ENCODE measurements at places on chromosomes 5 and 9. TPM values are rescaled to one million over a fixed set of nuclear protein-coding genes. Genes with fewer than 3 reads are reported as not detected.
A peak's percentile ranks its signal among the peaks of the same experiment; 100 is the strongest.

- no peak overlapping the region for H3K27ac ChIP-seq
- no peaks in the 10 kb centered on the region for H3K36me3 ChIP-seq
- H3K4me1 ChIP-seq = no peaks in the 10 kb centered on the region
- H3K4me3 ChIP-seq = no peak overlapping the region
- DNase-seq = no peak
Observed at GRCh38 chr9:115306865-115307264, 188.9 kb upstream of the TNC start.

MLANA gene
- not detected for total RNA-seq

- peaks cover 2% of the 10 kb centered on the region for H3K27me3 ChIP-seq
- H3K27ac ChIP-seq = no peak overlapping the region
- H3K4me3 ChIP-seq = no peak overlapping the region
- H3K36me3 ChIP-seq = no peaks in the 10 kb centered on the region
- no peak for DNase-seq
Observed at GRCh38 chr9:105066275-105066865, 138.4 kb upstream of the ABCA1 start.

DNA sequence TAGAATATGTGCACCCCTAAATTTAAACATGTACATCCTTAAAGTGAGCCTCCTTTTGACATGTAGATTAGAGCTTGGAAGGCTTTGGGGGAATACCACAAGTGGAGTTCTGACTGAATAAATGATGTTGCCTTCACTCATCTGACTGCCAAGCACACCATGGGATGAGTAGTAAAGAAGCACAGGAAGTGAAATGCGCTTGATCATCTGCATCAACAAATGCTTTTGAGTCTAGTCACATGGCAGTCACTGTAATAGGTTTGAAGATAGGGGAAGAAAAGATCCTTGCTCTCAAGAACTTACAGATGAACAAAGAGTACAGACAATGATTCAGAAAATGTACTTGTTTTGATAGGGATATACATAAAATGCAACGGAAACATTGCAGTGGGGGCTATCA lies 62.0 kb upstream of the STARD4 start:
- H3K36me3 ChIP-seq = no peaks in the 10 kb centered on the region
- no peak for DNase-seq
- H3K27me3 ChIP-seq = peaks cover 2% of the 10 kb centered on the region
- H3K4me1 ChIP-seq = no peaks in the 10 kb centered on the region
- H3K4me3 ChIP-seq = no peak overlapping the region

DNA sequence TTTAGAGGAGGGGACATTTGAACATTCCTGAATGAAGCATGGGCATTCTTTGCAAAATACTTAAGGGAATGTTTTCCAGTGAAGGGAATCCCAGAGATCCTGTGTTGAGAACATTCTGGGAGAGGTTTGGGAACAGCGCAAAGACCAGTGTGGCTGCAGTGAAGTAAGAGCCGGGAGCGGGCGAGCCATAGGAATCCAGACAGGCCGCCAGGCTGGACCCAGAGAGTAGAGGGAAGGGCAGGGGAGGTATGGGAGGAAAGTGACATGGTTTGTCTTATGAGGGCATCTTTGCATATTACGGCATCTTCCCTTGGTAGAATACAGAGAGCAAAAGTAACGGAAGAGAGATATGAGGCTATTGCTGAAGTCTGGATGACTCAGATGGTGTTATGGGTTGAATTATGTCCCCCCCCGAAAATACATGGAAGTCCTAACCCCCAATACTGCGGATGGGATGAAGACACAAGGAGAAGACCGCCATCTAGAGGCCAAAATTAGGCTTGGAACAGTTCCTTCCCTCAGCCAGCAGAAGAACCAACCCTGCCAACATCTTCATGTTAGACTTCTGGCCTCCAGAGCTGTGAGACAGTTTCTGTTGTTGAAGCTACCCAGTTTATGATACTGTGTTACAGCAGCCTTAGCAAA lies 268.2 kb downstream of the MAST4 start:
- H3K4me1 ChIP-seq = no peaks in the 10 kb centered on the region
- peak; percentile 46 for DNase-seq
- H3K4me3 ChIP-seq = no peak overlapping the region
- no peaks in the 10 kb centered on the region for H3K36me3 ChIP-seq

GDA gene
- total RNA-seq = not detected

ARHGEF28 gene
- not detected for total RNA-seq

GCNT4 gene
- total RNA-seq = 2.4 TPM

DNA sequence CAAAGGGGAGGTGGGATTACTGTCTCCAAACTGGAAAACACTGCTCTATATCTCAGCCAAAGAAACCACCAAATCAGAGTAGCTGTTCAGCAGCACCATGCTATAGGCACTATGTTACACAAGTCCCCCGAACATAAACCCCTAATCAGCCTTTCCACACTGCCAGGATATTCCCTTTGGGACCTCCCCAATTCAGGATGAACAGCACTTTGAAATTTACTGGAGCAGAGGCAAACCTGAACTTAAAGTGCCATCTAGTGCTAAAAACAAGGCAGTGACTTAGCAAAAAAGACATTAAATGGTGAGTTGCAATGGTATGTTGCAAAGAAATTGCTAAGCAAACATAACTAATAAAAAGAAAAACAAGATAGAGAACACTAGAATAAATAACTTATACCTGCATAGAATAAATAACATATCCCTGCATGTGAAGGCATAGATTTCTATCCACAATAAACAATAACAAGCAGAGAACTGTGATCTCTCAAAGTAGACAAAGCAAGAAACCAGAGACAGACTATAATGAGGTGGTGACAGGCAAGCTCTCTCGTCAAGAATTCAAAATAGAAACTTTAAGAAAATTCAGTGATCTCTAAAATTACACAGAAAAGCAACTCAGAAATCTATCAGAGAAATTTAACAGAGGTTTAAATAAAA lies 584.4 kb upstream of the ACO1 start:
- no peaks in the 10 kb centered on the region for H3K36me3 ChIP-seq
- peaks cover 10% of the 10 kb centered on the region for H3K4me1 ChIP-seq
- no peaks in the 10 kb centered on the region for H3K27me3 ChIP-seq

DNA sequence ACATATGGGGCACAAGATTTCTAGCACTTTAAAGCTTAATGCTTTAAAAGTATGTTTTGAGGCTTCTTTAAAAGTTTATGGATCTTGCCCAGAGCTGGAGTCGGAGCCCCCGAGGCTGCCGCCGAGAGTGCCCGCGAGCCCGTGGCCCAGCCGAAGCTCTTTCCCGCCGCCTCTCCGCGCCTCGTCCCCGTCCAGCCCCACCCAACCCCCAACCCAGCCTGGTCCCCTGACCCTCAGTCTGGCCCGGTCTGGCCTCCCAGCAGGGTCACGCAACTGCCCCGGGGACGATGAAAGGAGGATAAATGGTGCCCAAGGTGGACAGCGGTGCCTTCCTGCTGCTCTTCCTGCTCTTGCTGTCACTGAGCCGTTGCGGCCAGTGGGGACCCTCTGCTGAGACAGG lies 1.7 kb downstream of the TSSK1B start:
- H3K36me3 ChIP-seq = no peaks in the 10 kb centered on the region
- H3K4me1 ChIP-seq = no peaks in the 10 kb centered on the region
- H3K27ac ChIP-seq = no peak overlapping the region

DNA sequence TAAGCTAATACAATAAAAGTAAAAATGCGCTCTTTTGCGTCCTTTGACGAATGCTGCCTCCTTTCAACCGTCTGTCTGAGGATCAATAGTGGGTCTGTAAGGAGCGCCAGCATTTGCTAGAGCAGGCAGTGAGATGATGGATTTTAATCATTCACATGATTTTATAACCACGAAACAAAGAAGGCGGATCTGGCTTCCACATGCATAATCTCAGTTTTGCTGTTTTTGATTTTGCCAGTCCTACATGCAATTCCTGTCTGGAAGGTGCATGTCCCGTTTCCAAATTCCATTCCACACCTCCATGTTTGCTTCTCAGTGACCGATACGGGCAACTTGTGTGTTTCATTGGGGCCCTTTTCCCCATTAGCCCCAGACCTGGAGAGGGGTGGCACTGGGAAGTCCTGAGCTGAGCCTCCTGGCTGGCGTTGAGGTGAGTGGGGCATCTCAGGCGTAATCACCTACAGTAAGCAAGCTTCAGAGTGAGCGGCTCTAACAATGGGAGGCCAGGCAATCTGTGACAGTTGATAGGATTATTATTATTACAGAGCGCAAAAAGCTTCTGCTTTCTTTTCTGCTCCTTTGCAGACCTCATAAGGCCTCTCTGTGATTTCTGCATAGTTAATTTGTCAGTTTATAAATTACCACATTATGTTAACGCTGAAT lies 405.4 kb downstream of the ZSWIM6 start:
- H3K27me3 ChIP-seq = peaks cover 5% of the 10 kb centered on the region
- H3K4me1 ChIP-seq = no peaks in the 10 kb centered on the region
- DNase-seq = no peak
- no peak overlapping the region for H3K4me3 ChIP-seq

SLC6A3 gene
- total RNA-seq = not detected

- H3K27me3 ChIP-seq = no peaks in the 10 kb centered on the region
- no peak for DNase-seq
- no peak overlapping the region for H3K27ac ChIP-seq
Observed at GRCh38 chr9:36158917-36159316, 10.3 kb upstream of the CCIN start.

DNA sequence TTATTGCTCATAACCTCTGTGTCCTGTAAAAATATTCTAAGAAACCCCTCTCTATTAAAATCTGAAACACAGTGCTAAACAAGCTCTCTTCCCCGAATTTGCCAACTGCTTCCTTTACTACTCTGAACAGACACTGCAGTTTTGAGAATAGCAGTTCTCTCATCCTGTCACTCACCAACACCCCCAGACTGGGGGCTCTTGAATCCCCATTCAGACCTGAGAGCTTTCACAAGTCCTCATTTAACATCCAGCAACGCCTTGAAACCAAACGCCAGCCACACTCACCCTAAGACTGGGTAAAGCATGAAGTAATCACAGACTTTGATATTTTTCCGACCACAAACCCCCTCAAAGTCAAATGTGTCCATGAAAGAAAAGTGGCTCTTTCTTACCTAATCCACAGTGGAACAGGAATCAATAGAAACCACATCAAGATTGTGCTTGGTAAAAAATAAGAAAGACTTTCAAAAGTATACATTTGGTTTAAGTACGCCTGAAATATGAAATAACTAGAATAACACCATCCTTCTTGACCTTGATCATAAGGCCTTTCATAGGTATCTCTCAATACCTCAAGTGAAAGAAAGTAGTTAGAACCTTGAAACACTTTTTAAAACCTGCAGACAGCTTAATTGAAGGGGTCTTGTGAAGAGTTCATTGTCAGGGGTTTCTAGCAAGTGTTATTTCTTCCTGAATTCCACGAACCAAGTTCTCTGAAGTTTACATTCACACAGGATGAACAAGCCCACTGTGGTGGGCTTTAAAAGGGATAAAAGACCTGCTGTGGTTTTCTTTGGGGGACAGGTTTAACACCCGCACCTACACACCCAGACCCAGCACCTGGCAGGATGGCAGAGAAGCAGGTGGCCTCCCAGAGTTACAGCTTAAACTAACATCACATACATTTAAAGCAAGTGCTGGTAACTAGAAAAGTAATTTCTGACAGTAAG lies 412.6 kb downstream of the MLLT3 start:
- no peaks in the 10 kb centered on the region for H3K36me3 ChIP-seq
- H3K4me3 ChIP-seq = peak overlapping the region; percentile 24
- no peaks in the 10 kb centered on the region for H3K27me3 ChIP-seq
- peak overlapping the region; percentile 93 for H3K27ac ChIP-seq
- peak; percentile 94 for DNase-seq

EPB41L4B gene
- total RNA-seq = 0.34 TPM

DNA sequence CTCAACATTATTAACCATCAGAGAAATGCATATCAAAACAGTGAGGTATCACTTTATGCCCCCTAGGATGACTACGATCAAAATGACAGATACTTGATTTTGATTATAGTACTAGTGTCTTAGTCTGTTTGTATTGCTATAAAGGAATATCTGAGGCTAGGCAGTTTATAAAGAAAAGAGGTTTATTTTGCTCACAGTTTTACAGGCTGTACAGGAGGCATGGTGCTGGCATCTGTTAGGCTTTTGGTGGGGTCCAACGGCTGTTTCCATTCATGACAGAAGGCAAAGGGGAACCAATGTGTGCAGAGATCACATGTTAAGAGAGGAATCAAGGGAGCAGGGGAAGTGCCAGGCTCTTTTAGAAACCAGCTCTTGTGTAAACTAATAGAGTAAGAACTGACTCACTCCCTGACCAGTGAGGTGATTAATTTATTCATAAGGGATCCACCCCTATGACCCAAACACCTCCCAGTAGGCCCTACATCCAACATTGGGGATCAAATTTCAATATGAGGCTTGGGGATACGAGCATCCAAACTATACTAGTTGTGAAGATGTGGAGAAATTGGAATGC lies 16.0 kb upstream of the AFF4 start:
- H3K36me3 ChIP-seq = peaks cover 2% of the 10 kb centered on the region
- no peaks in the 10 kb centered on the region for H3K4me1 ChIP-seq
- H3K27me3 ChIP-seq = no peaks in the 10 kb centered on the region
- no peak overlapping the region for H3K4me3 ChIP-seq
- DNase-seq = no peak
